Stimulated activated CD4-positive, alpha-beta T cell treated with anti-CD3 and anti-CD28 coated beads, Interleukin-12 subunit alpha, Interleukin-12 subunit beta, amount 100 ng/mL, for 48 hours (primary cell): ENCODE measurements at places on chromosomes 5 and 9.

GRCh38 chr5:553874-554273, 29.6 kb upstream of the SLC9A3 start:
- DNase-seq: no peak

GRCh38 chr5:88819301-88819999, 63.5 kb downstream of the MEF2C start:
- DNase-seq: no peak

DNA sequence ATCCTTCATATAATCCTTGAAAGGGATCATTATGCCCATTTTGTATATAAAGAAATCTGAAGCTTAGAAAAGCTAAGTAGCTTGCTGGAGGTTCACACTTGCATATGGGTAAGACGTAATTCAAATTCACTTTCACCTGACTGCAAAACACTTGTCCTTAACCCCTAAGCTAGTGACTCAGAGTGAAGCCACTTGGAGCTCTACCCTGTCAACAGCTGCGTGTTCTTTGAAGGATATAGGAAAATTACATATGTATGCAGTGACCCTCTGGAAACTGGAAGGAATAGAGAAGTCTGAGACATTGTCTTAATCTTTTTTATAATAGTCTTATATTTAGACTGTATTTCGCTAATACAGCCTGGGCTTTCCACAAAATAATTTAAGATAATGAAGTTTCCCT, 80.0 kb upstream of the STK32A start:
- no peak for DNase-seq

DNA sequence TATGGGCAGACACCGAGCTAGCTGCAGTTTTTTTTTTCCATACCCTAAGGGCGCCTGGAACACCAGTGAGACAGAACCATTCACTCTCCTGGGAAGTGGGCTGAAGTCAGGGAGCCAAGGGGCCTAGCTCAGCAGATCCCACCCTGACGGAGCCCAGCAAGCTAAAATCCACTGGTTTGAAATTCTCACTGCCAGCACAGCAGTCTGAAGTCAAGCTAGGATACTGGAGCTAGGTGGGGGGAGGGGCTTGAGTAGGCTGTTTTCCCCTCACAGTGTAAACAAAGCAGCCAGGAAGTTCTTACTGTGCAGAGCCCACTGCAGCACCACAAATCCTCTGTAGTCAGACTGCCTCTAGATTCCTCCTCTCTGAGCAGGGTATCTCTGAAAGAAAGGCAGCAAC, 151.7 kb upstream of the HCN1 start:
- no peak for DNase-seq

DNA sequence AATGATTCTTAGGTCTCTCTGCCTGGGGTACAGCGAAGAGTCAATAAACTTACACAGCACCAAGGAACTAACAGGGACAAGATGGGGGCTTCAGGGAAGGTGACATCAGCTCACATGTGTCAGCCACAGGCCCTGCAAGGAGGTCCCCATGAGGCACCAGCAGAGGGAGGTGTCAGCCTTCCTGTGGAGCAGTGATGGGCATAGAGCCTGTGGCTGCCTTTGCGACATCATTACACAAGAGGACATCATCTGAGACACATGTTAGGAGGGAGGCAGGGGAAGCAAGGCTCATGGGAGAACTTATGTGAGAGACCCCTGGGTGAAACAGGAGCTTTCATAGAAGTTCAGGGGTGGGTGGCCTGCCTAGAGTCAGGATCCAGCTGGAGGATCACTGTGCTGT, 389.6 kb downstream of the SEMA5A start:
- no peak for DNase-seq

DNA sequence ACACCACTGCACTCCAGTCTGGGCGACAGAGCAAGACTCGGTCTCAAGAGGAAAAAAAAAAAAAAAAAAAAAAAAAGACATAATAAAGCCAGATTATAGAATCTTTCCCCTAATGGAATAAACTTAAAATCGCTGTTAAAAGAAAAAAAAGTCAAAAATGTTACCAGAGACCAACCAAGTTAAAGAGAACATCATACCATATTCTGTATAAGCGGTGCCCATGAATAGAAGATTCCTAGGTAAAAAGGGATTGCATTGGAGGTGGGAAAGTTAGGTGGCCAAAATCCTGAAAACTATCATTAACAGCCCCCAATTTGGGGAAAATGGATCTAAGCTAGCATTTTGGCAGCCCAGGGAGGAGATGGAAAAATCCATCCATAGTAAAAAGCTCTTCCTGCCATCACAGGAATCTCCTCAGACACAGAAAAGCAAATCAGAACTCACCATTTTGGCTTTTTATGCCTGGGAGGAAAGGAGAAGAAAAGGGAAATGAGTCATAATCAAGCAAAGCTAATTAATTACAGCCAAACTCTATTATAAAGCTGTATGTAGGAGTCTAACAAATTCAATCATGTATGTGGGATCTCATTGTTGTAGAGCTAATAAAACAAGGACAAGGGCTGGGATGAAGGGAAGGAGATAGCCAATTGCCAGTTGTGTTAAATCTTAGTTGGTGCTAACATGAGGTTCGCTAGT, 363.8 kb downstream of the ARL15 start:
- DNase-seq: no peak
